Activated naive CD8-positive, alpha-beta T cell treated with anti-CD3 and anti-CD28 coated beads for 36 hours (primary cell): ENCODE measurements at places on chromosomes 7 and 10. TPM values are rescaled to one million over a fixed set of nuclear protein-coding genes. Genes with fewer than 3 reads are reported as not detected.

GRCh38 chr10:79396520-79396919, 48.9 kb downstream of the ZCCHC24 start:
- H3K4me3 ChIP-seq: no peak overlapping the region
- DNase-seq: no peak
- peaks cover 3% of the 10 kb centered on the region for H3K27me3 ChIP-seq
- H3K4me1 ChIP-seq: no peaks in the 10 kb centered on the region
- H3K36me3 ChIP-seq: no peaks in the 10 kb centered on the region
- no peak overlapping the region for H3K27ac ChIP-seq

DNA sequence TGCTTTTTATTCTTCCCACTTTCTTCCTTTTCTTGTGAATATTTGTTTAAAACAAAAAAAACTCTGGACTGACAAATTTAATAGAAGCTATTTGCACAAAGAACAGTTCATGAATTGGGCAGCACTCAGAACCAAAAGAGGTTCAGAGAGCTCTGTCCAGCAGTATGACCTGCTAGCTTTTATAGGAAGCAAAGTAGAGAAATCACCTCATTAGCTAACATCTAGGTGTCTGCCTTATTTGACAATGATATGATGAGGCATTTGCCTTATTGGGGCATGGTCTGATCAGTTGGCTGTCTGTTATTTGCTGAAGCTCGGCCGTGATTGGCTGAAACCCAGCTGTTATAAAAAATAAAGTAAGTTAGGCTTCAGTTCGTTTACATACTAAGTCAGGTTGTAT, 819 bp upstream of the TRIM4 start:
- DNase-seq: no peak
- H3K27me3 ChIP-seq: no peaks in the 10 kb centered on the region
- H3K4me1 ChIP-seq: peaks cover 31% of the 10 kb centered on the region
- peak overlapping the region; percentile 95 for H3K4me3 ChIP-seq

DNA sequence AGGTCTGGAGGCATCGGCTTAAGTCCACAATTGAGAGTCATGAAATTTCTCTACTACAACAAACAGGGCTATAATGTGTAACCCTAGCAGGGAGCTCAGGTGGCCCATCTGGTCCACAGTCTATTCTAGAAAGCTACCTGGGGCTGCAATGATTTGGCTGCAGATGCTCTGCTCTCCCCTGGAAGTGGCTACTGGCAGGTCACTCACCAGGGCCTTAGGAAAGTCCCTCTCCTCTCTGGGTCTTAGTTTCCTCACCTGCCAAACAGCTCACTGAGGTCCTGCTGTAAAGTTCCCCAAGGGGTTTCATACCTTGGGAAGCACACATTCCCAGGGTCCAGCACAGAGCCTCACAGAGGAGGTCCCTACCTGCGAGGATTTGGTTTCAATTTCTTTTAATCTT, 2.5 kb downstream of the IGFBP3 start:
- H3K27ac ChIP-seq: no peak overlapping the region
- H3K4me3 ChIP-seq: no peak overlapping the region
- H3K36me3 ChIP-seq: no peaks in the 10 kb centered on the region
- H3K27me3 ChIP-seq: peaks cover 67% of the 10 kb centered on the region

GRCh38 chr7:105689067-105689819, 108.0 kb upstream of the EFCAB10 start:
- no peaks in the 10 kb centered on the region for H3K27me3 ChIP-seq
- H3K4me3 ChIP-seq: no peak overlapping the region
- no peak for DNase-seq
- no peak overlapping the region for H3K27ac ChIP-seq

GRCh38 chr10:116281775-116282174, 8.8 kb upstream of the GFRA1 start:
- no peaks in the 10 kb centered on the region for H3K4me1 ChIP-seq
- no peak for DNase-seq
- H3K4me3 ChIP-seq: no peak overlapping the region
- no peak overlapping the region for H3K27ac ChIP-seq

- H3K4me1 ChIP-seq: peaks cover 9% of the 10 kb centered on the region
- H3K36me3 ChIP-seq: no peaks in the 10 kb centered on the region
- H3K4me3 ChIP-seq: no peak overlapping the region
- no peaks in the 10 kb centered on the region for H3K27me3 ChIP-seq
- DNase-seq: no peak
- H3K27ac ChIP-seq: no peak overlapping the region
These were observed 61.1 kb upstream of the ZMIZ1 start for GRCh38 chr10:79007421-79008319.

- DNase-seq: no peak
- H3K27me3 ChIP-seq: no peaks in the 10 kb centered on the region
- H3K4me1 ChIP-seq: no peaks in the 10 kb centered on the region
- H3K4me3 ChIP-seq: no peak overlapping the region
- H3K27ac ChIP-seq: no peak overlapping the region
- H3K36me3 ChIP-seq: no peaks in the 10 kb centered on the region
These were observed 605.1 kb downstream of the SORCS1 start for GRCh38 chr10:106559442-106559841.

DNA sequence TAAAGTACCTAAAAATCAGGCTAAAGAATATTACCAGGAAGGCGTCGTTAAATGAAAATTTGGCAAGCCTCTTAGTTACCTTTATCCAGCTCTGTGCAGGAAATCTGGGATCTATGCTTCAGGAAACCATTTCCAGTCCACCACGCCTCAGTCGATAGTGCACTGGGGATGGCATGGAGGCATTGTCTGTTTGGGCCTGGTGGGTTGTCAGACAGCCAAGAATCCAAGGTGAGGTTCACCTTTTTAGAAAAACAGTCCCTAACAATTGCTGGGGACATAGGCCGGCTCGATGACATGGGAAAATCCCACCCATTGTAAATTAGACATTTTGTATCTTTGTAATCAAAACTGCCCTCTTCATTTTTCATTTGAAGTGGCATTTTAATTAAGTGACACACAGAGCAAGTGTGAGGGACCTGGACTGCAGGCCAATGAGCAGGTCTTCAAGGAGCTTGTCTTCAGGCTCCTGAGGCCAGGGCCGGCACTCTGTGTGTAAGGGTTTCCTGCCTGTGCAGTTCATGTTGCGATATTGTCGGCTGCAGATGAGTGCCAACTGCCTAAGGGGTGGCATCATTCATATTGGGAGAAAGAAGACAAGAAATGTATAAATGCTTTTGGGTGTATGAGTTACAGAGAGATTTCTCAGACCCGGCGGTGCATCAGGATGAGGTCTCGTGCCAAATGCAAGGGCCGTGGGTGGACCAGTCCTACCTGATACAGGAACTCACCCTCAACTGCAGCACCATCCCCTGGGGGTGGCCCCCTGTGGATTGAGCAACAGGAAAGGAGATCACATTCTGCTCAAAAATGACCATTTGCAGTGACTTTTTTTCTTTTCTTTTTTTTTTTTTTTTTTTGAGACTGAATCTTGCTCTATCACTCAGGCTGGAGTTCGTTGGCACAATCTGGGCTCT, 80.8 kb downstream of the PTPRE start:
- peaks cover 20% of the 10 kb centered on the region for H3K27me3 ChIP-seq
- no peak overlapping the region for H3K27ac ChIP-seq
- peaks cover 43% of the 10 kb centered on the region for H3K4me1 ChIP-seq
- H3K36me3 ChIP-seq: no peaks in the 10 kb centered on the region

GRCh38 chr10:28179006-28179742, 123.7 kb downstream of the MPP7 start:
- H3K36me3 ChIP-seq: peaks cover 3% of the 10 kb centered on the region
- H3K4me1 ChIP-seq: peaks cover 40% of the 10 kb centered on the region
- peak overlapping the region; percentile 84 for H3K4me3 ChIP-seq
- peak; percentile 14 for DNase-seq
- H3K27ac ChIP-seq: peak overlapping the region; percentile 96
- no peaks in the 10 kb centered on the region for H3K27me3 ChIP-seq

The AOAH gene
- total RNA-seq: 7.1 TPM

The GALNT17 gene
- not detected for total RNA-seq

The SFMBT2 gene
- 23.1 TPM for total RNA-seq

The ADAM12 gene
- not detected for total RNA-seq

The TSPAN33 gene
- 19.5 TPM for total RNA-seq
